Kidney epithelial cell (primary cell): ENCODE measurements at places on chromosomes 11 and 22. TPM values are rescaled to one million over a fixed set of nuclear protein-coding genes. Genes with fewer than 3 reads are reported as not detected.

The PDGFB gene
- 159 and 165 TPM in 2 replicates for total RNA-seq

The MS4A15 gene
- not detected in 2 replicates for total RNA-seq

- no peak for DNase-seq
These were observed 728.9 kb downstream of the OPCML start for GRCh38 chr11:132803436-132803835.

- no peak for DNase-seq
These were observed 3.7 kb upstream of the SPON1 start for GRCh38 chr11:13958641-13959400.

The CWF19L2 gene
- total RNA-seq, result 7.6 and 8.7 TPM in 2 replicates

The KCNJ11 gene
- 1.2 and 1.3 TPM in 2 replicates for total RNA-seq

The MMP3 gene
- total RNA-seq, result not detected in 2 replicates

DNA sequence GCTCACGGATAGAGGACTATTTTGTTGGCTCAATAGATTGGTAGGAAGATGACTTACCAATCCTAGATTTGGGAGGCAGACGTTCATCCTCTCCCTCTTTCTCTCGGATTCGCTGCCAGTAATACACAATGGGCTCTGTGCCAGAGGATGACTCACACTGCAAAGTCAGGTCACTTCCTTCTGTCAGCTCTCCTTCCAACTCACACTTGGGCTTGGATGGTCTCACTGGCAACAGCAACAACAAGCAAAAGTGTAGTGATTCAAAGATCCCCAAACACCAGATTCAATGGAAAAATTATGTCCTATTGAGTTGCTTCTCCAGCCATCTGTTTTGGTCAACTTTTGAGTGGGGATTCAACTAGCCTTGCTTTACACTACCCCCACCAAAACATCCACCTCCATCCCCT, 21.7 kb upstream of the HSPA8 start:
- peak; percentile 89 for DNase-seq

DNA sequence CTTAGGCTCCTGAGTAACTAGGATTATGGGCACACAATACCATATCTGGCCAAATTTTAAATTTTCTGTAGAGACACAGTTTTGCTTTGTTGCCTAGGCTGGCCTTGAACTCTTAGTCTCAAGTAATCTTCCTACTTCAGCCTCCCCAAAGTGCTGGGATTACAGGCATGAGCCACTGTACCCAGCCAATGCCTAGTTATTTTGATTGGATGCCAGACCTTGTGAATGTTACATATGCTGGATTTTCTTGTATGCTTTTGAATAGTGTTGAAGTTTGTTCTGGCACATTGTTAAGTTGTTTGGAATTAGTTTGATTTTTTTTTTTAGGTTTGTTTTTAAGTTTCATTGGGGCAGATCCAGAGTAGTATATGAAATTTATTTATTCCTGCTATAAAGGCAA, 110.7 kb upstream of the ANO5 start:
- no peak for DNase-seq

- DNase-seq, result no peak
These were observed 9.2 kb downstream of the MUC2 start for GRCh38 chr11:1083621-1084551.

DNA sequence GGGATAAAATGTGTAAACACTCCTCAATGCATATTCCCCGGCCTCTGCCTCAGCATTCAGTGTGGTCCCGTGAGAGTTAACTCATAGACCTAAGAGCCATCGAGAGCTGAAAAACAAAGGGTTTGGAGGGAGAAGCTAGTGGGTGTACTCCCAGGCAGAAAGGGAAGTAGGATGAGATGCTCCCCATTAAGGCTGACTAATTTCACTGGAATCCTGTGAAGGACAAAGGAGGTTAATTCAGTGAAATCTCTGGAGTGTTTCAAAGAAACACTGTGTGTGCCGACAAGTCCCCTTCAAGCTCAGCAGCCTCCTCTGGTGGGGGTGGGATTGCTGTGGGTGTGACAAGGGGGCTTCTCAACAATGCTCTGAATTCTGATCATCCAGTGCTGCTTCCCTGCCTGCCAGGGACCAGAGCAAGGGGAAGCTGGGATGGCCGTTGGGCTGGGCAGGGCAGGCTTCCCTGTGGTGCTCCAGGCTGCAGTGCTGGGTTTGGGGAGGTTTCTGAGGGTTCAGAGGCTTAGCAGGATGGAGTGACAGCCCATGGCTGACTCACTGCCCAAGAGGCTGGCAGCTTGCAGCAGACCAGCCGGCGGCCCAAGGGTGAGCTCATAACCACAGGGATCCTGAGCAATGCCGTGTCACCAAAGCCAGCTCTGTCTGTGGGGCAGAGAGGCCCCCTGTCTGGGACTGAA, 61.4 kb upstream of the BMAL1 start:
- DNase-seq, result peak; percentile 97

GRCh38 chr11:91922846-91923245, 301.8 kb upstream of the FAT3 start:
- no peak for DNase-seq

The LDHAL6A gene
- total RNA-seq, result not detected in 2 replicates

The LIPT2 gene
- total RNA-seq, result 1.9 and 5.3 TPM in 2 replicates

The TRIM51 gene
- not detected in 2 replicates for total RNA-seq

DNA sequence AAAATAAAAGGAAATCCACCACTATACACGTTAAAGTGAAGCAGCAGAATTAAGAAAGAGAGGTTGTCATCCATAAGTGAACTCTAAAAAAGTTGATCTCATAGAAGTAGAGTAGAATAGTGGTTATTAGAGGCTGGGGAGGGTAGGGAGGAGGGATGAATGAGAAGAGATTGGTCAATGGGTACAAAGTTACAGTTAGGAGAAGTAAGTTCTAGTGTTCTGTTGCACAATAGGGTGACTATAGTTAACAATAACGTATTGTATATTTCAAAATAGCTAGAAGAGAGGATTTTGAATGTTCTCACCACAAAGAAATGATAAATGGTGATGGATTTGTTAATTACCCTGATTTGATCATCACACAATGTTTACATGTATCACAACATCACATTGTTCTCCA, 72.0 kb downstream of the CD82 start:
- no peak for DNase-seq

The EPS8L2 gene
- total RNA-seq, result 119 and 143 TPM in 2 replicates

The IMMP1L gene
- 17.5 and 27.1 TPM in 2 replicates for total RNA-seq

GRCh38 chr11:15605094-15605493, 490.4 kb downstream of the INSC start:
- DNase-seq, result no peak

DNA sequence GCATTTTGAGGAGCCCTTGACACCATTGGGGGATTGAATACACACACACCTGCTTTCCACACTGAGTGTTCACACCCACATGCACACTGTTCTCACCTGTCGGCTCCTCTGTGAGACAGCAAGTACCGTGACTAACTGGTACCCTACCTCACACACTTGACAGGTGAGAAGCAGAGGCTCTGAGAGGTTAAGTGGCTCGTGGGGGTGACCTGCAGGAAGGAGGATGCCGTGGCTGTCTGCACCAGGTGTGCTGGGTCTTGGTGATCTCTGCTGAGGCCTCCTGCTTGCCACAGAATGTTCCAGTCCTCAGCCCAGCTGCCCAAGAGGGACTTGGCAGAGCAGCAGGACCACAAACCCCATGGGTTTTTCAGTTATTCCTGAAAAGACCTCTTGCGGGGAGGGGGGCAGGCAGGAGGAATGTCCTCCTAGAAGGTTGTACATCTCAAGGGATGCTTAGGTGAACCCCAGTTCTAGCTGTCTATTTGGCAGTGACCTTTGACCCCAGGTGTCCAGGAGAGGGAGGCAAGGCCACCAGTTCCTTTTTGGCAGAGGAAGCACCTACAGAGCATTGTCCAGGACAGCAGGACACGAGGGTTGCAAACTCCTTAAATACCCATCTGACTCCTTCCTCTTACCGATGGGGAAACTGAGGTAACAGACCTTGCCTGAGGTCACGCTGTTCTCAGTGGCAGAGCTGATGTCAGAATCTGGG, 66.0 kb downstream of the SHISAL1 start:
- no peak for DNase-seq

GRCh38 chr11:45333001-45333971, 47.1 kb upstream of the SYT13 start:
- DNase-seq, result no peak

The OR8J1 gene
- total RNA-seq, result not detected in 2 replicates

The PPM1F gene
- 23.6 and 27.0 TPM in 2 replicates for total RNA-seq

GRCh38 chr22:17921871-17922821, 102.2 kb downstream of the MICAL3 start:
- DNase-seq, result no peak

- no peak for DNase-seq
These were observed 168.2 kb downstream of the ETS1 start for GRCh38 chr11:128419012-128419767.

- DNase-seq, result no peak
These were observed 265.7 kb upstream of the CADM1 start for GRCh38 chr11:115769891-115770290.

GRCh38 chr22:20268279-20269012, at the start of gene RTN4R:
TSS of gene RTN4R (minus strand) at chr22:20268318. CDS start at chr22:20268092, 226 bp downstream.
- DNase-seq, result no peak

GRCh38 chr22:10741210-10741609, 4786.8 kb upstream of the OR11H1 start:
- no peak for DNase-seq

DNA sequence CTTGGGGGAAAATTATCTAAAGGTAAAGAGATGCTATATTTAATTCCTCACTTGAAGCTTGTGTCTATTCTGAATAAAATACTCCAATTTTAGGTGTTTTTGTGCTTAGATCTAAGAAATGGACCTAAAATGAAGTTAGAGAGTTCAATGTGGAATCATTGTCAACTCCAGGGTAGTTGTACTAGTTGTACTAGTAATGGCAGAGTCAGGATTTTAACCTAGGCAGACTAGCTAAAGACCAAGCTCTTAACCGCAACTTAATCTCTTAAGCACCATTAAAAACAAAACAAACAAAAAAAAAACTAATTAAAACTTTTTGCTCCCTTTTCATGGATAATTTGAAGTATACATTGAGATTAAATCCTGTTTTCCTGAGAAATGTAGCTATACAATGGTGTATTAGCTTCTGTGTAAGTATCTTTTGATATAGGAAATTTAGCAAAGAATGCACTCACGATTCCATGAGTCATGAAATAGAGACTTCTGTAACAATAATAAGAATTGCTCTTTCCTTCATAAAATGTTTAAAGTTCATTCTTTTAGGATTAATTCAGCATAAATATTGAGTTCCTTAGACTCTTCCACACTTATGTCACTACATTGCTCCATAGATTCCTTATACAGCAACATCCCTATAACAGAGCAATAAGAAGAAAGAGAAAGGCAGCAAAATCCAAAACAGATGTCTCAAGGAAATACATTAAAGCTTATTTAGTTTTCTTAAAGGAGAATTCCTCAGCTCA, 26.5 kb upstream of the SOX6 start:
- no peak for DNase-seq

The TSGA10IP gene
- total RNA-seq, result not detected in 2 replicates

The PDXP gene
- 13.3 and 14.3 TPM in 2 replicates for total RNA-seq

The ACTN3 gene
- not detected in 2 replicates for total RNA-seq

DNA sequence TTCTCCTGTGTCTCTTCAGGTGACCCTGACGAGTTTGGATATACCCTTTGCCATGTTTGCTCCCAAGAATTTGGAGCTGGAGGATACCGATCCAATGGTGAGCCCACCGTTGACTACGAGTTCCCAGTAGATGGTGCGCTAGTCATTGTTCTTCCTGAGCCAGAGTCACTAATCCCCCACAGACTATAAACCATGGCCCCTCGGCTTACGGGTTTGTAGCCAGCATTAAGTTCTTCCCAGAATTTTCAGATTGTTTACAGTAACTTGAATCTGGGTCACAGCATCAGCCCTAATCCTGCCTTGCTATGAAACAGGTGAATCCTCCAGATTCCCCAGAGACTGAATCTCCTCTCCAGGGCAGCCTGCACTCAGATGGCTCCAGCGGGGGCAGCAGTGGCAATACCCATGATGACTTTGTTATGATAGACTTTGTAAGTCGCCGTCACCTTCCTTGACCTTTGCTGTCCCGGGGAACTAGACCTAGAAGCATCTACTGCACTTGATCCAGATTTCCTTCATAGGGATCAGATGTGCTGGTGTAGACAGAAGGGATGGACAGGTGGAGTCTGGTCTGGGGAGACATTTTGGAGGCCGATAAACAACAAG, 31.8 kb downstream of the ARHGAP1 start:
- DNase-seq, result no peak

The TP53I11 gene
- 19.8 and 58.9 TPM in 2 replicates for total RNA-seq

DNA sequence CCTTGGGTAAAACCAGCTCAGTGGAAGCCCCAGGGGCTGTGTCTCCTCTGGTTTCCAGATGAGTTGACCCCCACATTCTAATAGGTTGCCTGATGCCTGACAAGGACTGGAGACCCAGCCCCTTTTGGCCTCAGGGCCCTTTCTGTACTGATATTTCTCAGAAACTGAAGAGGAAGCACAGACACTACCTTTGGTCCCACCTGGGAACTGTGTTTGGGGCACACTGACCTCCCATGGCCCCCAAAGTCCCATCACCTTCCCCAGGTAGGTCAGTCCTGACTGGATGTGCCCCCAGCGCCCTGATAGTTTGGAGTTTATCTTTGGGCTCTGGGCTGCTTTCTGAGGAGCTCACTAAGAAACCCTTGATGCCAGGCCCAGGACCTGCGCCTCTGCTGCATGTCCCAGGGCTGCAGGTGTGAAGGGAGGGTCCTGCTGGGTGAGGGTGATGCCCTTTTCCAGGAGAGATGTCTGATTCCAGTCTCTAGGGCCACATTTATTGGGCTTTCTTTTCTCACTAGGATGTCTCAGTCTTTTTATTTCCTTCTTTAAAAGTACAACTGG, 106.7 kb downstream of the GGTLC2 start:
- DNase-seq, result no peak

DNA sequence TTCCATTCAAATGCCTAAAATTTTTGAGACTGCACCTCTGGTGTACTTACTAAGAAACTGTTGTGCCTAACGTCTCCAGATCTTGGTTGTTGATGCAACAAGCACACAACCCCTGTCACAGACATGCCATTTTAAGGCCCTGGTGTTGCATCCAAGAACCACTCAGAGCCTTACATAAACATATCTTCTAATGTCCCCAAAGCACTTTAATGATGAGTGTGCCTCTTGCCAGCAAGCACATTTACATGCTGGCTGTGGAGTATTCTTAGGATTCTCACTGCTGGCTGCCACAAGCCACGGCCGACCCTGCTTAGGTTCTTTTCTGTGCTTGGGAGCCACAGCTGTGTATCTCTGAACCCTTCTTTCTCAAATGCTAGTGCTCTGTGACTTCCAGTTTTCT, 201.4 kb downstream of the ADAMTS15 start:
- DNase-seq, result no peak

DNA sequence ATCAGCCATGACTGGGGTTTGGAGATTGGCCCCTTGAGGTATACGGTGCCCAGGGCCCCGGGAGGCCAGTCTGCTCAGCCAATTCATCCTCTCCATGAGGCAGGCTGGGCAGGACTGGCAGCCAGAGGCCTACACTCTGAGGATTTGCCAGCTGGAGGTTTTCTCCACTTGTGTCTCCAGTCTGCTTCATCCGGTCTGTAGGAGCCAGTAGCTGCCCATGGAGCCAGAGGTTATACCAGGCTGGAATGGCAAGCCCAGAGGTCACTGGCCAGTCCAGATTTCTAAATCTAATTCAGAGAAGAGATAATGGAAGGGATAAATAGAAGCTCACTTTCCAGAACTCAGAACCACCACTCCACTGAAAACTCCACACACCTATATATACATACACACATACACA, 10.0 kb downstream of the FHIP1B start:
- no peak for DNase-seq

The OR52I1 gene
- not detected in 2 replicates for total RNA-seq
